ENCODE measurements at places on chromosomes 4 and X.

GRCh38 chr4:121989715-121990114 lies 37.9 kb upstream of the TRPC3 start:
- DNase-seq, result no peak

GRCh38 chr4:4782969-4783368 lies 76.5 kb upstream of the MSX1 start:
- no peak for DNase-seq

DNA sequence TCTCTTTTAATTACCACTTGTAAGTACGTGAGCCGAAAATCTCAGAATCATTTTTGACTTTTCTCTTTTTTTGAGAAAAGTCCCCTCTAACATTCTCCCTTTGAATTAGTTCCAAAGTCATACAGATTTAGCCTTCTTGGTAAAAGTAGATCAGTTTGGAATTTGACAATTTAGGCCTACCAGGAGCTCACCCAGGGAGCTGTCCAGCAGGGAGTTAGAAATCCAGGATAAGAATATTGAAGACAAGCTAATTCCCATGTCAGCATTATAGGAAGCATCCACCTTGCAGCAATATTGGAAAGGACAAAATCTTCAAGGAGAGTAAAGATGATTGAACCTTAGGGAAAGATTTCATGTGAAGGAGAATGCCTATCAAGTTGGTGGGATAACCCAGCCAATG lies 352.2 kb upstream of the CPEB2 start:
- DNase-seq, result no peak

DNA sequence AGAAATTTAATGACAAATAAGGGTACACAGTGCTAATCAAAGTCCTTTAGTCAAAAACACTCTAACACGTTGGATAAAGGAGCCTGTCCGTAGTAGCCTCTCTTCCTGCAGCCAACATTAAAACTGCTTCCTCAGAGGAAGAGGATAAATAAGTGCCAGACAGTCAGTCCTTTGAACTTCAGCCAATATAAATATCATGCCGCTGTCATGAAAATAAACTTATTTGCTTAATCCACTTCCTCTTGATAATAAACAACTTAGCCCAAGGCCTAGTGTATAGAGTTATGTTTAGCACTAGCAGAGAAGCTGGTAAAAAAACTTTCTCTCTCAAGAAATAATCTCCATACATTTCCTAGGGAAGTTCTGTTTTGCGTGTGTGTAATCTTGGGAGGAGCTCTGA lies 196.7 kb downstream of the HS3ST1 start:
- no peak for DNase-seq

- DNase-seq, result no peak
Measured at GRCh38 chr4:163367651-163368050, 24.0 kb downstream of the NPY5R start.

- no peak for DNase-seq
Measured at GRCh38 chr4:612749-613125, 12.6 kb upstream of the PDE6B start.

DNA sequence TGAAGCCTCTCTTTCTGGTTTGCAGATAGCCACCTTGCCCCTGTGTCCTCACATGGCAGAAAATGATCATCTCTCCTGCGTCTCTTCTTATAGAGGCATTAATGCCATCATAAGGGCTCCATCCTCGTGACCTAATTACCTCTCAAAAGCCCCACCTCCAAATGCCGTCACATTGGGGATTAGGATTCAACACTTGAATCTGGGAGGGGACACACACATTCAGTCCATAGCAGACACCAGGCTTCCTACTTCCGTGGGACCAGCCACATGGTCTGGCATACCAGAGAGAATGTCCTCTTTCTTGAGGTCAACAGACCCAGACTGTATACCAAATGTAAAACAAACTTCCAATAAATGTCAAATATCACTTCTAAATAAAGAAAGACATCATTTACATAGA lies 82.3 kb upstream of the S100G start:
- DNase-seq, result no peak

All from NCI-H226 (cell line).